ENCODE measurements at places on chromosomes 6 and 20.

DNA sequence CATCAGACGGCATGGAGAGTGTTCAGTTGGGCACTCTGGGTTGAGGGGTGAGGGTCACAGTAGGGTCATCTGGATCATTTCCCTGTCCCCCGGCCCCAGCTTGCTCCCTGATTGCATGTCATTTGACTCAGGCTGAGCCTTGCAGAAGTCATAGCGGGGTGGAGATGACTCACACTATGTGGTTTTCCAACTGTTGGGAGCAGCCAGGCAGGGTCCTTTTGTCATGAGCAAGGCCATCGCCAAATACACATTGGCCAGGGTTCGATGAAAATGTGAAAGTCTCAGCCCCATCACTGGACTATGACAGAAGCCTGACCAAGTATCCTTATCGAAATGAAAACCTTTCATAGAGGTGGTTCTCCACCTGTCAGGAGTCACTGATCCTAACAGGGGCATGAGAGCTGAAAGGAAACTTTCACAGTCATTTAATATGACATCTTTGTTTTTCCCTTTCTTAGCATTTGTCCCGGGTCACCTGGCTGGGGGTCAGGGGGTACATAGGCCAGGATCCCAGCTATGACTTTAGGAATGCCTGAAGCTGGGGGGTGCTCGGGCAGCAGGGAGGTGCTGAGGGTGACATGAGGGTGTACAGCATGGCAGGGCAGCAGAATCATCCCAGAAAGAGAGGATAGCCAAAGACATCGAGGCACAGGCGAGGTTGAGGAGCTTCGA lies 70.2 kb upstream of the CD93 start:
- DNase-seq: no peak

DNA sequence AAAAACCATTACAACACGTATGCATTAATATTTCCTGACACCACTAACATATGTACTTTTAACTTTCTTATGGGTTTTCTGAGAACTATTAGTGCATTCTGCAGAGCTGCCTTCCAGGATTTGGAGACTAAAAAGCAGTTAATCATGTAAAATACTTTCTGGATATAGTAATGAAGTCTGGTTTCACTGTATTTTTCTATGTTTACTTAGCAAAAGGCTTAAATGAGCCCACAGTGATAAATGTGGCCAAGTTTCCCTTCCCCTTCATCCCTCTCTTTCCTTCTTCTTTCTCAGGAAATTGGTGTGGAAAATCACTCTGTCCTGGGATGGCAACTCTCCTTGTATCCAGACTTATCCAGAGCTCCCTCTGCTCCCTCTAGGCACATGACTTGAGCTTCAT lies 29.7 kb upstream of the ENPP1 start:
- DNase-seq: no peak

- DNase-seq: no peak
Measured at GRCh38 chr6:69627625-69628024, 169.2 kb downstream of the LMBRD1 start.

DNA sequence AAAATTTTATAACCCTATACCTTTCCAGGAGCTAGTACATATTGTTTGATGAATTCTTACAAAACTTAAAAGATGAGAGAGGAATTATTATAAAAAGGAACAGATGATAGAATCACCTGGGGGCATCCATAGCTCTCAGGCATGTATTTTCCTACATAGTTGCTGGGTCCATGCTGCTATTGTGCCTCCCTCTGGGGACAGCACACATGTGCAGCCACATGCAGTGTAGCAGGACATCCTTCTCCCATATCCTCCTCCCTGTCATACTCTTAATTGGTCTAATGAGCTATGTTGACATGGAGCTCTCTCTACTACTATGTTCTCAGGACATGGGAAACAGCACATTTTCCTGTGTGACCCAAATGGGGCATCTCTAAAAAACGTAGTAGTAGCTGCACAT lies 898.2 kb upstream of the MAP3K7 start:
- no peak for DNase-seq

DNA sequence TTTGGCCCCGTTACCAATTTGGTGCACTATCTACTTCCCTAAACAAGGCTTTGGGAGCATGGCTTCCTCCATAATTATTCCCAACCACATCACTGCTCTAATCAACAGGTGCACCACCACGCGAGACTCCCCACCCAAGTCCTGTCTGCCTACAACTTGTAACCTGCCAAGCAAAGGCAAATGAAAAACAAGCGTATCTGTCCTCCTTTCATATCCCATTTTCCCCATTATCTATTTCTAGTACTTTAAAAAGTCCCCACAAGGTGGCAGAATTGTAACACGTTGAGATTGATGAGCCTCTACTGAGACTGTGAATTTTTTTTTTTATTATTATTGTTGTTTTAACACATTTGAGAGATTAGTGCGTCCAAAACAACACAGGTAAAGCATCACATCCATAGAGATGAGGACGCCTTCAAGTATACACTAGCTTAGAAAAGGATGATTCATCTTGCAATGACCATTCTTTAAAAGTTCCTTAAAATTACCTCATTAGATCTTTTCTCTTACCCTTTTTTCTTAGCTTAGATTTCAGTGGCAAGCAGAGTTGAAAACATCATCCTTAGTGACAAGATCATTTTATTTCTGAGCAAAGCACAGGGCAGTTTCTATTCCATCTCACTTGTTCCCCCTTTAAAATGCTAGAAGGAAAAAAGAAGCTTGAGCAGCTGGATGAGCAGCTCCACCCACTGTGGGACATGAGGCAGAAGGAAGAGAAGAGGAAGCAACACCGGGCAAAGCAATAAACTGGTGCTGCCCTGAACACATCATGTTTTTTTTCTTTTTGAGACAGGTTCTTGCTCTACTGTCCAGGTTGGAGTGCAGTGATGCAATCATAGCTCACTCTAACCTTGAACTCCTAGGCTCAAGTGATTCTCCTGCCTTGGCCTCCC lies 210.8 kb downstream of the ARHGAP18 start:
- DNase-seq: no peak
